Activated CD8-positive, alpha-beta memory T cell treated with anti-CD3 and anti-CD28 coated beads for 1 hour (primary cell): ENCODE measurements at places on chromosomes 5 and 9.

DNA sequence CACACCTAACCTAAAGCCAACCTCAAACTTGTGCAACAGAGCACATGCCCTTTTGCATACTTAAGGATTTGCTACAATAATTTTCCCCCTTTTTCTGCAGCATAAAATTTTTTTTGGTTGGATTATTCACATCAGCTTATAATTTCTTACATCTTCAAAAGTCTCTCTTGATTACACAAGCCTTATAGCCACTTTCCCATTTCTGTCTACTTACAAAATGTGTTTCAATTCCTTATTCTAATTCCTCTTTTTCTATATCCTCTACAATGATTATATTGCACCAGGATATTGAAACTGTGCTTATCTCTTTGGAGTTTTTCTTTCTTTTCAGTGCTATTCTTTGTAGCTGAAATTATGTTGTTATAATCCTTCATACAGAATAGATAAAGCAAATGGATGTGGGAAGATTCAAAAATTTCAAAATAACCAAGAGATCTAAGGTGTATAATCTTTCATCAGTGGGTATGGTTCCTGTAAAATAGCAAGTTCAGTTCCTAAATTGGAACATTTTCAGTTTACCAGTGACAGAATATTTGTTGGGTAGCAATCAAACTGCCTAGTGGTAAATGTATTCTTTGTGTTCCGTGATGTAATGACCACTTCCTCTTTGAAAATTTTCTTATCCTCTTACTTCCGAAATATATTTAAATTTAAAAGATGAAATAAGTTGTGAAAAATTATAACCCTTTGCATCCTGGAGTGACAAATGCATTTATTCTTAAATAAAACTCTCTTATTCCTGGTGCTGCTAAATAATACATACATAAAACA is 386.8 kb upstream of the CHD1 start:
- no peak for DNase-seq

DNA sequence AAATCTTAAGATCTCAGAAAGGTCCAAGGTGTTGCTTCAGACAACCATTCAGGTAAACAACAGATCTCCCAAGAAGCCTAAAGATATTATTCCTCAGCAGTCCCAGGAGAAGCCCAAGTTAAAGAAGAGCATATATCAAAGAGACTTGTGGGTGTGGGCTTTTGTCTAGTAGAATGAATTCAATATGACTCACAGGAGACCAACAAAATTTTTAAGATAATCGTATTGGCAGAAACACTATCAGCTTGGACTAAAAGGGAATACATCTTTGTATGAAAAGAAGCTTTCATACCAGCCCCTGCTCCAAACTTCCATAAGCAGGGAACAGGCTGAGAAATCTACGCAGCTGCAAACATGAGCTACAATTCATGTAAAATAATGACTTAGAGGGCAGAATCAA is 10.2 kb downstream of the CTNNAL1 start:
- no peak for DNase-seq

DNA sequence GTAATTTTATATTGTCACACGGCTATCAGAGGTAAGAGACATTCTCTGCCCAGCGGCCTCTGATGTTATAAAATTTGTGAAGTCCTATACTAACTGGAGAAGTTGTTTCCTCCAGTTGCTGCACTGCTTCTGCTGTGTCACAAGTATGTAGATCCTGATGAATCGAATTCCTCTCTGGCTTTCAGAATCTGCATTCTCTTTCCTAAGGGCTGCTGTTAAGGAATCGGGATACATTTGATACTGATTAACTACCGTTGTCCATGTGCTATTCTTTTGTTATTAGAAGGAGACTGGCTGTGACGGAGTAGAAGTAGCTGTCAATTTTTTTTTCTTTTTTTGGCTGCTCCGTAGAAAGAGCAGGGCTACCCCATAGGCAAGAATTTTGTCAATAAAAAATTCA is 81.7 kb upstream of the LRRC70 start:
- no peak for DNase-seq

DNA sequence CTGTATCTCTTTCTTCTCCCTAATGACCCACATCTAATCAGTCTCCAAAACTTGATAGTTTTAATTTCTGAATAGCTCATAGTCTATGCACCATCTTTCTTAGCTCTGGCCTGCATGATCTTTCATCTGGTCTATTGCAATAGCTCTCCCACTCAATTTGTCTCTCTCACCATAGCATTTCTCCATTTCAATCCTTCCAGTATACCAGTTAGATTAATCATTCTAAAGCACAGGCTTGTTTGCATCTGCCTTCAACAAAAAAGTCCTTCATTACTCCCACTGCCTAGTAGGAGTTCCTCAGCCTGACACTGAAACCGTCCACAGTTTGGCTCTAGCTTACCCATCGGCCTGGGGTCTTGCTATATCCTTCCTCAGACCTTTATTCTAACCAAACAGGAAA is 344.9 kb downstream of the ENC1 start:
- DNase-seq = no peak

- DNase-seq = no peak
Observed at GRCh38 chr5:74311961-74312360, 328.6 kb downstream of the ENC1 start.

- no peak for DNase-seq
Observed at GRCh38 chr5:1763548-1763911, 36.1 kb downstream of the MRPL36 start.
